ENCODE measurements at places on chromosomes 5 and 9. TPM values are rescaled to one million over a fixed set of nuclear protein-coding genes. Genes with fewer than 3 reads are reported as not detected.
A peak's percentile ranks its signal among the peaks of the same experiment; 100 is the strongest.

The FCHO2 gene
- total RNA-seq: 16.8 TPM

- no peak for DNase-seq
Observed at GRCh38 chr5:134183481-134183880, 6.7 kb upstream of the SKP1 start.

DNA sequence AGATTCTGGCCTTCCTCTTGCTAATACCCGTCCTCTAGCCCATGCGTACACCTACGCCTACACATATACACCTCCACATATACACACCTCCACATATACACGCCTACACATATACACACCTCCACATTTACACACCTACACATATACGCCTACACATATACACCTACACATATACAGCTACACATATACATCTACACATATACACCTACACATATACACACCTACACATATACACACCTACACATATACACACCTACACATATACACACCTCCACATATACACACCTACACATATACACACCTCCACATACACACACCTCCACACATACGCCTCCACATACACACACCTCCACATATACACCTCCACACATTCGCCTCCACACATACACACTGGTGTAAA lies 27.2 kb downstream of the AK3 start:
- DNase-seq: no peak

DNA sequence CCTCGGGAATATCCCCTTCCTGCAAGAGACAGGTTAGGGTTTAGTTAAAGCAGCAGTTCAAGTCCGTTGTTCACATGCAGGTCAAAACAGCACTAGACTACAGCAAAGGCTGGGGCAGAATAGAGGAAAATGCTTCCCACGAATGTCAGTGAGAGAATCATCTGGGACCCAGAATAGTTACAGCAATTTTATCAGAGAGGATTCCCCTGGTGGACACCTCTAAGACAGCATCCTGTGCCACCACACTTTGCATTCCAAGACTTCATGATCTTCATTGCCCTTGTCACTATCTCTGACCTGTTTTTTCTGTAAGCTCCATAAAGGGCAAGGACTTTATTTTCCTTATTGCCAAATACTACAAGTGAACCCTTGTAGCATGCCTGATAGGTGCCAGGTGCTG lies 12.9 kb downstream of the GRXCR2 start:
- no peak for DNase-seq

- DNase-seq: peak; percentile 62
Observed at GRCh38 chr9:127979333-127980059, 1.3 kb downstream of the EEIG1 start.

DNA sequence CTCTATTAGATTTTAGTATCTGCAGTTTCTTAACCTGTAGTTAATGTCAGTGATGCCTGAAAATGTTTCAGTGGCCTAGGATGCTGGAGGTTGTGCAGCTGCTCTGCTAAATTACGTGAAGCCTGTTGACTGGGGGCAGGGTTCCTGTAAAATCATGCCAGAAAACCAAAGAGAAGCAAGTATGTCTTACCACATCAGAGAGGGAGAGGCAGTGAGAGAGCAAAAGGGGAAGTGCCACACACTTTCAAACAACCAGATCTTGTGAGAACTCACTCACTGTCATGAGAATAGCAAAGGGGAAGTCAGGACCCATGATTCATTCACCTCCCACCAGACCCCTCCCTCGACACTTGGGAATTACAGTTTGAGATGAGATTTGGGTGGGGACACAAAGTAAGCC lies 83.9 kb upstream of the CYLC2 start:
- no peak for DNase-seq
